ENCODE measurements at places on chromosomes 4 and X.

- DNase-seq: no peak
These were observed 92.7 kb upstream of the PPP2R3B start for GRCh38 chrX:479273-479981.

DNA sequence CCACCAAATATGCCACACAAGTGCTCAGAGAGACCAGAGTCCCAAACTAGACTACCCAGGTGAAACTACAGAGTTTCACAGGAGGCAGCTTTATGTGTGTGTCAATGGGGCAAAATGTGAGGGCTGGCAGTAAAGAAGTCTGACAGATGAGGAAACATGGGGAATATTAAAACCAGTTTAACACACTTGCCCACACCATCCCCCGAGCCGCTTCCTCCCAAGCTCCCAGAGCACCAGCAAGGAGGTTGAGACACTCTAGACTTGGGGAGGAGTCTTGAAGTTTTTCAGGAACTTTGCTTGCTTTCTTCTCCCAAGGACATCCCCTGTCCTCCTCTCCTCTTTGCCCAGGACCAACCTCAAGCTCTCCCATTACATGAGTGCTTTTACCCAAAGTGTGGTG lies 94.7 kb upstream of the SPRY1 start:
- DNase-seq: no peak

GRCh38 chr4:98006814-98007412 lies 136.4 kb downstream of the STPG2 start:
- no peak for DNase-seq

- DNase-seq: no peak
These were observed 73.9 kb upstream of the MED14 start for GRCh38 chrX:40809210-40809609.

- no peak for DNase-seq
These were observed 234.1 kb downstream of the ANKRD50 start for GRCh38 chr4:124478470-124478869.

GRCh38 chr4:144663834-144664475 lies 18.0 kb downstream of the HHIP start:
- DNase-seq: no peak

DNA sequence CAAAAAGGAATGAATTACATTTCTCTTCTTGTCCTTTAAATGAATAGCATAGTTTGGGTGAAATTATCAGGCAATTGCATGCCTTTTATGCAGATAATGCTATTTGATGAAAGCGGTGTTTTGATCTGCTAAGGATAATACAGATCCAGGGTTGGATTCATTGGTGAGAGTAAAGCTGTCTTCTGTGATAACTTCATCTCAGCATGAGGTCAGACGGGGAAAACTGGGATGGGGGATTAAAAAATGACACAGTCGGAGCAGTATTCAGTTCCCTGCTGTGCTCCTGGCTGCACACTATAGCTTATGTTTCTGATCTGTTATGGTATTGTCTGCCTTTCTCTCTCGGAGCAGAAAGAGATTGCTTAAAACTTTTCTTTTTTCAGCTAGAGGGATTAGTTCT lies 105.9 kb upstream of the TENM3 start:
- DNase-seq: peak; percentile 33

GRCh38 chr4:7980036-7980435 lies 40.4 kb upstream of the AFAP1 start:
- DNase-seq: no peak

DNA sequence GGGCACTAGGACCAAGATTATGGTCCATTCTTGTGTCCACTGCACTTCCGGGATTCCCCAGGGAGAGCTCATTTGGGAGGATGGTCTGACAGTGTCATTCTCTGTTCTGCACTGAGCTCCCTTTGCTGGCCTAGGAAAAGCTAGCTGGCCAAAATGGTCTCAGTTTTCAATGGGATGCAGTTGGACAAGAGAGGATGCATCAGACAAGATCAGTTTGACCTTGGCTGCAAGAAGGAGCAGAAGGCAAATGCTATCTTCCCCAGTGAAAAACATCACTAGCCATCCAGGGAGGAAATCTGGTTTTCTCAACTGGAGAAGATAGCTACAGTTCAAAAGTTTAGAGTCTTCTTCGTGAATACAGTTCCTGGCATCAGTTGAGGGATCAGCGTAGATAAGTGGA lies 221.1 kb downstream of the PTTG2 start:
- DNase-seq: no peak

- DNase-seq: no peak
These were observed 1157.2 kb upstream of the ADGRL3 start for GRCh38 chr4:60042941-60043340.

- DNase-seq: no peak
These were observed 250.0 kb upstream of the SLC7A11 start for GRCh38 chr4:138492176-138492575.

- no peak for DNase-seq
These were observed 17.8 kb upstream of the SPRY1 start for GRCh38 chr4:123378794-123379193.

Data from fibroblast of skin of left biceps (primary cell).